ENCODE measurements at places on chromosomes 6 and 20.

- peaks cover 34% of the 10 kb centered on the region for H3K4me1 ChIP-seq
- no peaks in the 10 kb centered on the region for H3K27me3 ChIP-seq
- no peak overlapping the region for H3K4me3 ChIP-seq
- H3K27ac ChIP-seq: no peak overlapping the region
Measured at GRCh38 chr20:41078329-41078728, 49.7 kb downstream of the TOP1 start.

DNA sequence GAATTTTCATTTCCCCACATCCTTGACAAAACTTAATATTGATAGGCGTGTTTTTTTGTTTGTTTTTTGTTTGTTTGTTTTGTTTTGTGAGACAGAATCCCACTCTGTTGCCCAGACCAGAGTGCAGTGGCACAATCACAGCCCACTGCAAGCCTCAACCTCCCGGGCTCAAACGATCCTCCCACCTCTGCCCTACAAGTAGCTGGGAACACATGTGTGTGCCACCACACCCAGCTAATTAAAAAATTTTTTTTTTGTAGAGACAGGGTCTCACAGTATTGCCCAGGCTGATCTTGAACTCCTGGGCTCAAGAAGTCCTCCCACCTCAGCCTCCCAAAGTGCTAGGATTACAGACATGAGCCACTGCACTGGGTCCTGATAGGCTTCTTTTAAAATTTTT is 9.2 kb downstream of the CEP57L1 start:
- H3K27me3 ChIP-seq: no peaks in the 10 kb centered on the region
- no peak for DNase-seq
- H3K36me3 ChIP-seq: peaks cover 9% of the 10 kb centered on the region
- H3K27ac ChIP-seq: no peak overlapping the region
- no peaks in the 10 kb centered on the region for H3K4me1 ChIP-seq

- no peak for DNase-seq
- H3K4me3 ChIP-seq: no peak overlapping the region
- no peaks in the 10 kb centered on the region for H3K27me3 ChIP-seq
- no peak overlapping the region for H3K27ac ChIP-seq
- H3K4me1 ChIP-seq: peaks cover 10% of the 10 kb centered on the region
Measured at GRCh38 chr20:41540459-41540858, 77.7 kb downstream of the CHD6 start.

- no peaks in the 10 kb centered on the region for H3K4me1 ChIP-seq
- DNase-seq: no peak
- no peak overlapping the region for H3K4me3 ChIP-seq
- H3K36me3 ChIP-seq: no peaks in the 10 kb centered on the region
Measured at GRCh38 chr6:98295515-98296175, 538.7 kb upstream of the POU3F2 start.

GRCh38 chr20:10359621-10360040 is 74.4 kb downstream of the MKKS start:
- H3K4me3 ChIP-seq: no peak overlapping the region
- peaks cover 3% of the 10 kb centered on the region for H3K27me3 ChIP-seq
- DNase-seq: no peak
- H3K4me1 ChIP-seq: no peaks in the 10 kb centered on the region

Data from activated B cell treated with CpG ODN at 0.5 μM for 24 hours (primary cell).